ENCODE measurements at places on chromosomes 5 and 9. TPM values are rescaled to one million over a fixed set of nuclear protein-coding genes. Genes with fewer than 3 reads are reported as not detected.
A peak's percentile ranks its signal among the peaks of the same experiment; 100 is the strongest.

Gene ANKRD34B
- total RNA-seq, result 0.16 TPM

Gene RCL1
- 17.8 TPM for total RNA-seq

Gene CATSPER3
- total RNA-seq, result 1.2 TPM

Gene SET
- 849 TPM for total RNA-seq

Gene GRIN1
- 31.2 TPM for total RNA-seq

Gene SOHLH1
- total RNA-seq, result not detected

Gene NR3C1
- total RNA-seq, result 27.1 TPM

Gene ROR2
- total RNA-seq, result 0.94 TPM

Gene GADD45G
- 5.6 TPM for total RNA-seq

DNA sequence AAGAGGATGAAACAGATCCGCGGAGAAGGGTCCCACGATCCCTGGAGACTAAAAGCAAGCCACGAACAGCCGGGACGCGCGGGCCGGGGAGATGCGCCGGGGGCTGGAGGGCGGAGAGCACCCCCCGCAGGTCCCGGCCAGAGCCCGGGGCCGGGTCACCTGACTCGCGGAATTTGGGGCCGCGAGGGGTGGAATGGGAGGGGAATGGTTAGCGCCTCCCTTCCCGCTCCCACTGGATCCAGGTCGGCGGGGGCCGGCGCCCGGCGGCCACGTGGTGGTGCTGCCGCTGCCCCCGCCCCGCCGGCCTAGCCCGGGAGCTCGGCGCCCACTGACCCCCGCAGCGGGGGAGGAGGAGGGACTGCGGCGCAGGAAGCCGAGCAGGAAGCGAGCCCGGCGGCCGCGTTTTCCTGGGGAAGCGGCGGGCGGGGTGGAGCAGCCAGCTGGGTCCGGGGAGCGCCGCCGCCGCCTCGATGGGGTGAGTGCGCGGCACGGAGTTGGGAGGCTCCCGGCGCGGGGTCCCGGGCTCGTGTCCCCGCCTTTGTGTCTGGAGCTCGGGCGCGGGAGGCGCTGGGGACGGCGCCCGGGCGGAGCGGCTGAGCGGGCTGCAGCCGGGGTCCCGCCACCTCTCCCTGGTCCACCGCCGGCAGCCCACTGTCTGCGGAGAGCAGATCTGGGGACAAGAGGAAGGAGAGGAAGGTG is at the start of gene RAI14:
Gene RAI14, plus strand, starts transcription at position 328 of the 699 bp plus-strand sequence. CDS start 30,592 bp downstream, outside the sequence.
- DNase-seq, result peak; percentile 53

DNA sequence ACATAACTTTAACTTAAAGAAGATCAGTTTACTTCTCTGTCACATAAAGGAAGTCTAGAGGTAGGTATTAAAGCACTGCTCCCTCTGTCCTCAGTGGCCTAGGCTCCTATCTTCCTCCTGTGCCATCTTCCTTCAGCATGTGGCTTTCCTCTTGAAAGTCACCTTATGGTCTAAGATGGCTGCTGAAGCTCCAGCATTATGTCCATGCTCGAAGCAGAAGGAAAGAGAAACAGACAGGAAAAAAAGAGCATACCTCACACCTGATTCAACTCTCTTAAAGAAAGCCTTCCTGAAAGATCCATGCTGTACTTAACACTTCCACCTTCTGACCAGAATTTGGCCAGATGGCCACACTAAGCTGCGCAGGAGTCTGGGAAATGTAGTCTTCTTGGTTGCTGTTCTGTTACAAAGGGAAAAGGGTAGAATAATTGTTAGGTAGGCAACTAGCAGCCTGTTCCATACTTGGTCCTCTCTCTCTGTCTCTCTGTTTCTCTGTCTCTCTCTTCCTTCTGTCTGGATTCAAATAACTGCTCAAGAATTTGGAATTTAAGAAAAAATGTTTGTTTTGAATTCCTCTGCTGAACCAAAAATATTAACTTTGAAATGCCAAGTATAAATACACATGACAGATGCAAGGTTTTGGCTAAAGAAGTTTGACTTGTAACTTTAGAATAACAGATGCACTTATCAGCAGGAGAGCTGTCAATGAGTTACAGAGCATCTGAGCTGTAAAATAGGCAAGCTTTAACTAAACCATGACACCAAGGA is 16.0 kb downstream of the TMEM174 start:
- DNase-seq, result no peak

- peak; percentile 35 for DNase-seq
Observed at GRCh38 chr5:172886974-172887501, 53.0 kb downstream of the ERGIC1 start.

DNA sequence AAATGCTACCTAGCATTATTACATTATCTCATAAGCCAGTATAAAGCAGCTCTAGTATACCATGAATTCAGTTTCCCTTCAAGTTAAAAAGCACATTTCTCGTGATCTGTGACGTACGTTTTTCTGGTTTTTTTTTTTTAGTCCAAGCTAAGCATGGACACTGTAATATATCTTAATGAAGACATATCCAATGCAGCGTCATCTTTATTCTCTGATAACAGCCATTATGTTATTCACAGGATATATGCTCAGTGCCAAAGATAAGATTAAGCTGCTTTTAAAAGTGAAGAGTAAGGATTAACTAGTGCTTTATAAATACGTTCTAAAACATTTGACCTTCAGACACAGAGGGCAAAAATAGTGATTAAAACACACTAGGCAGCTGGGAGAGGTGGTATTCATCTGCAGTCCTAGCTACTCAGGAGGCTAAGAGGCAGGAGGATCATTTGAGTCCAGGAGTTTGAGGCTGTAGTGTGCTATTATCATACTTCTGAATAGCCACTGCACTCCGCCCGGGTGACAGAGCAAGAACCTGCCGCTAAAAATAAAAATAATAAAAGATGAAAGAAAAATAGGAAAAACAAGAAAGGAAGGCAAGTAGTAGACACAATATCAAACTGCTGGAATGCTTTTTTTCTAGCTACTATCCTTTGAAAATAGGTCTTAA is 7.7 kb downstream of the CSNK1A1 start:
- DNase-seq, result no peak

GRCh38 chr9:93092251-93092991 is 3.6 kb upstream of the CARD19 start:
- no peak for DNase-seq

- DNase-seq, result no peak
Observed at GRCh38 chr9:34322899-34323591, 6.0 kb downstream of the KIF24 start.

GRCh38 chr9:36142510-36143244 is 6.1 kb downstream of the GLIPR2 start:
- no peak for DNase-seq

- DNase-seq, result no peak
Observed at GRCh38 chr9:26888271-26888670, 4.3 kb downstream of the CAAP1 start.

DNA sequence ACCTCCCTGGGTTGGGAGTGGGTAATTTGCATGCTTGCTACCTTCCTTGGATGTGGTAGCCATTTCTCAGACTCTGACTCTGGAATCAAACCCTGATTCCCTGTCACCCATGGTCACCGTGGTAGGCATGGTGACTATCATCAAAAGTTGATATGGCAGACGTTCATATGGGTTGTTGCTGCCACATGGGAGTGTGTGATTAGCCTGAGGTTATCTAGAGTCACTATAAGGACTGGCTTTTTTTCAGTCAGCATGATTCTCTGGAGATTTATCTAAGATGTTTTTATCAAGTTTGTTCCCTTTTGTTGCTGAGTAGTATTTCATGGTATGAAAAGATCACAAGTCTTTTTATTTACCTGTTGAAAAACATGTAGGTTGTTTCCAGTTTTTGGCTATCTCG is 7.0 kb downstream of the RCL1 start:
- DNase-seq, result no peak

- no peak for DNase-seq
Observed at GRCh38 chr5:11038772-11039171, 277.7 kb upstream of the DAP start.

- no peak for DNase-seq
Observed at GRCh38 chr5:81006947-81007636, 46.9 kb downstream of the RASGRF2 start.

GRCh38 chr5:50564079-50564478 is 102.4 kb upstream of the PARP8 start:
- no peak for DNase-seq

DNA sequence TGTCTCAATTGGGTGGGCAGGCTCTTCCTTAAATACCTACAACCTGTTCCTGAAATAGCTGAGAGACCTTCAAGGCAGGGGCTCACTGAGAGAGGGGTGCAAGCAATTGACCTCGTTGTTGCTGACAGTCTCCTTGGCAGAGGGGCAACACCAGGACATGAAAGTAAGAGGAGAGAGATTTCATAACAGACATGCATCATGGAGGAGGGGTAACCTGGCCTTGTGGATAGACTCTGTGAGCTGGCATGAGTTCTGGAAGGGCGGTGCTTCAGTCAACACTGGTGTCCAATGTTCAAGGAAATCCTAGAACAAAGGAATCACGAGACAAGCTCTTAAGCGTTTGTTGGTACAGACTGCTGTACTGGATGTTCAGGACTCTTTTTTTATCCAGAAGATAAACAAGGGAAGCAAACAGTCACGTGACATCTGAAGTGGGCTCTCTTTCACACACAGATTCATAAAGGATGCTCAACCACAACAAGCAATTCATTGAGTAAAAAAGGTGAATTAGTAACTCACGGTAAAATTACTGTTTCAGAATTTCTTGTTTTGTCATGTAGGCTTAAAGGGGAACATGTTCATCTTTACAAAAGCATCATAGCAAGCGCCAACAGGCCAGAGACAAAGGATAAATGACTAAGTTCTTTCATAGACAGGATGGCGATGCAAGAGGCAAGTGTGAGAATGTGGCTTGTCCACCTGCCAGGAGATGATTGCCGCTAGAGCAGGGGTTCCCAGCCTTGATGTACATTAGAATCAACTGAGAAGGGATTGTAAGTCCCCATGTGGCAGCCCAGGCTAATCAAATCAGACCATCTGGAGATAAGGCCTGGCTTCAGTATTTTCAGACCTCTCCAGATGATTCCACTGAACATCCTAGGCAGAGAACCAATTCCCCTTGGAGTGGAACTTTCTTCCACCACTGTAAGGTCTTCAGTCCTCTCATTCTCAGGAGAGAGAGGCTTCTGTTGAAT is 20.7 kb downstream of the ANKRA2 start:
- no peak for DNase-seq

GRCh38 chr9:135526089-135526729 is 5.0 kb downstream of the LCN1 start:
- DNase-seq, result no peak

- DNase-seq, result no peak
Observed at GRCh38 chr5:125199373-125199772, 452.9 kb upstream of the ZNF608 start.

GRCh38 chr9:108396193-108396592 is 459.6 kb downstream of the ACTL7B start:
- no peak for DNase-seq

DNA sequence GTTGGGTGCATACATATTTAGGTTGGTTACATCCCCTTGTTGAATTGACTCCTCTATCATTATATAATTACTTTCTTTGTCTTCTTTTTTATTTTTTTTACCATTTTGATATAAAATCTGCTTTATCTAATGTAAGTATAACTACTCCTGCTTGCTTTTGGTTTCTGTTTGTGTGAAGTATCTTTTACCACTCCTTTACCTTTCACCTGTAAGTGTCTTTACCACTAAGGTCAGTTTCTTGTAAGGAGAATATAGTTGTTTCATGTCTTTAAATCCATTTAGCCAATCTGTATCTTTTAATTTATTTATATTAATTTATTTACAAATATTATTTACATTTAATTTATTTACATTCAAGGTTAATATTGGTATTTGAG is 33.0 kb downstream of the INSL4 start:
- DNase-seq, result no peak

DNA sequence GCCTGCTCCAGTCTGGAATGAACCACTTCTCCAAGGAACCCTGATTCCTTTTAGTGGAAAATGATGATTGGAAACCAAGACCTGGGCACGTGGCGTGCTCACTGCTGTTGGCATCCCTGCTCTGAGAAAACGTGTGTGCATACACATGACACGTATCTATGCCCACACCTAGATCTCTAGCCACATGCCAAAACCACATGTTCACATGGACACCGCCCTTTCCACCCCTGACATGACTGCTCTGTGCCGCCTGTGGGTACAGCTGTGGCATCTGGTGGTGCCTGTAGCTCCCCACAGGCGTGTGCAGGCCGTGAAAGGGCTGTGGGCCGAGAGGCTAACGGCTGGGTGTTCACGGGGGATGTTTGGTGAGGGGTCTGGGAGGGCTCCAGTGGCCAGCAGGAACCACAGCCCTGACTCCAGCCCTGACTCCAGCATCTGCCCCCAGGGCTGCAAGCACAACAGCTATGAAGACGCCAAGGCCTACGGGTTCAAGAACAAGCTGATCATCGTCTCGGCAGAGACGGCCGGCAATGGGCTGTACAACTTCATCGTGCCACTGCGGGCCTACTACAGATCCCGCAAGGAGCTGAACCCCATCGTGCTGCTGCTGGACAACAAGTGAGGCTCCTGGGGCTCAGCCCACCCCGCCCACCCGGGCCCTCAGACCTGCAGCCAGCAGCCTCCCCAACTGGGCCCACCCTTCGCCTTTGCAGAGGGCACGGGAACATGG is 75.1 kb downstream of the KCNT1 start:
- no peak for DNase-seq

- DNase-seq, result no peak
Observed at GRCh38 chr9:21923694-21924093, 70.5 kb downstream of the CDKN2A start.

DNA sequence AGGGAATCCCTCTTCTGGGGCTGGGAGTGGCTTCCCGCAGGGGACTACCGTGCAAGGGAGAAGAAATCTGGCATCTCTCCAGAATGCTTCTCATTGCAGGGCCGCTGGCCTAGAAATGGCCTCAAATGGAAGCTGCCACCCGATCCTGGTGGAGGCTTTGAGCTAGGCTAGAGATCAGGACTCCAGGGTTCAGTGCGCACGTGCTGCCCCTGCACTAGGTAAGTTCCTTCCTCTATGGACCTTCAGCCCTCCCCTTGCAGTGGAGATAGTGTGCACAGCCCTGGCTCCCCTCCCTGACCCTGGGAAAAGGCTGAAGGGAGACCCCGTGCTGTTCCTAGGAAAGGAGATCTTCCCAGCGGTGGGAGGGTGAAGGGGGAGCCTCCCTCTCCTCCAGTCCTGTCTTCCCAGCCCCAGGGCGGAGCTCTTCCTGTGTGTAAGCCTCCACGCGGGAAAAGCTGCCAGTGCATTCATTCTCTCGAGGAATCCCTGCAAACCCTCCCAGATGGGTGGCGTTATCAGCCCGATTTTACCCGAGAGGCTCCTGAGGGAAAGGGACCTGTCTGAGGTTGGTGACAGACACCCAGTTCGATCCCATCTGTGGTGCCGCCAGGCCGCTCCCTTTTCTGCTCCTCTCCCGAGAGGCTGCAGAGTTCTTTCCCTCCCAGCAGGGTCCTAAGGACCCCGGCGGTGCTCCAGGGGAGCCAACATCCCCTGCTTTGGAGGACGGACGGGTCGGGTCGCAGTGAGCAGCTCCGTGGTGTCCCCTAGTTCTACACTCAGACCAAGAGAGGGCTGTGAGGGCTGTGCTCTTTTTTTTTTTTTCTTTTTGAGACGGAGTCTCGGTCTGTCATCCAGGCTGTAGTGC is 1.4 kb upstream of the CERCAM start:
- DNase-seq, result no peak

GRCh38 chr5:131825404-131826013 is 28.7 kb upstream of the FNIP1 start:
- DNase-seq, result no peak

DNA sequence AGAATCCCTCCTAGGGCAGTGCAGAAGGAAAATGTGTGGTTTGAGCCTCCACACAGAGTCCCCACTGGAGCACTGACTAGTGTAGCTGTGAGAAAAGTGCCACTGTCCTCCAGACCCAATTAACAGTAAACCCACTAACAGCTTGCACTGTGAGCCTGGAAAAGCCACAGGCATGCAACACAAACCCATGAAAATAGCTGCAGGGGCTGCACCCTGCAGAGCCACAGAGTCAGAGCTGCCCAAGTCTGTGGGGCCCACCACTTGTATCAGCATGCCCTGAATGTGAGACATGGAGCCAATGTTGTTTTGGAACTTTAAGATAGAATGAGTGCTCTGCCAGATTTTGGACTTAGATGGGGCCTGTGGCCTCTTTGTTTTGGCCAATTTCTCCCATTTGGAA is 119.8 kb upstream of the CDH9 start:
- DNase-seq, result no peak
